ENCODE measurements at places on chromosomes 7 and 10. TPM values are rescaled to one million over a fixed set of nuclear protein-coding genes. Genes with fewer than 3 reads are reported as not detected.

DNA sequence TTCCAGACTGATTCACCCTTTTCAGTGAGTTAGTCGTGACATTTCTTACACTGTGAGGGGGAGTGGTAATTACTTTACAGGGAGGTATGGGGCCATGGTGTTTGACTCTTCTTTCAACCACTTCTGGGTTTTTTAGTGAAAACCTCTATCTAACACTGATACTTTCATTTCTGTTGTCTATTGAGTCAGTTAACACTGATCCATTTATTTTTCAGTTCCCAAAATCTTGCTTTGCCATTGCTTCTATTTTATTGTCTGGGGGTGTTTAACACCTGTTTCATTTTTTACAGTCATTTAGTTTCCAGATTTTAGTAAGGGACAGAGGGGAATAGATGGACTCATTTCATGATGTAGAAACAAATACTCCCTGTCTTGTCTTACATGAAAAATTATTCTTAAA, 61.5 kb downstream of the HELLS start:
- DNase-seq: no peak

Gene SLC16A12
- total RNA-seq: 1.1 TPM

GRCh38 chr7:103966593-103967277, 22.7 kb downstream of the RELN start:
- DNase-seq: no peak

DNA sequence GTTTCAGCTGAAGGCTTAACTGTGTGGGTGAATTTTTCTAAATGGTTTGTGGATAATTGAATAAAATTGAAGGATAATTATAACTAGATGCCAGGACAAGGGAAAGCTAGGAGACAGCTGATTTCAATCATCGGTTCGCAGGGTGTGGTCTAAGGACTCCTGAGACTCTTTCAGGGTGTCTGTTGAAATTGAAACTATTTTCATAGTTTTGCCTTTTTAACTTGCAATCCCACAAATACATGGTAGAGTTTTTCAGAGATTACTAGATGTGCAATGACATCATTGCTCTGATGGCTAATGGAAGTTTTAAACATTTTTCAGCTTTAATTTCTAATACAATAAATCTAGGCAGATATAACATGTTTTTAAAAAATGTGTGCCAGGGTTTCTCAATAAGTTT, 18.5 kb downstream of the TRUB1 start:
- DNase-seq: no peak

Gene STOX1
- total RNA-seq: 0.15 TPM

GRCh38 chr10:3995302-3996210, 210.5 kb upstream of the KLF6 start:
- DNase-seq: no peak

DNA sequence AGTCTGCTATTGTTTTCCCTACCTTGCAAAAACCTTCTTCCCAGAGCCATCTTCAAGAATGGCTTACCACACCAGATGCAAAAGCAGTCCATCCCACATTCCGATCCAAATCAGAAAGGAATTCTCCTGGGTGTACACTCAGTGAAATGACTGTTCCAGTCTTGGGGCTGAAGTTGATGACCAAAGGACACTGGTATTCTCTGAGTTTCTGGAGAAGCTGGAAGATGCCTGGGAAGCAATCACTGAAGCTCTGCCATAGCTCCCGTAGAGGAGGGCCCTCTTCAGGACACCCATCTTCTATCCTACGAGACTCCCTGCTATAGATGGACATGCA, 155.7 kb downstream of the LCOR start:
- DNase-seq: no peak

GRCh38 chr10:3728563-3728962, 56.4 kb downstream of the KLF6 start:
- no peak for DNase-seq

Gene SFMBT2
- 11.0 TPM for total RNA-seq

Gene TSPAN15
- 8.3 TPM for total RNA-seq

- no peak for DNase-seq
Measured at GRCh38 chr7:94901981-94902380, 5.4 kb upstream of the PPP1R9A start.

Gene FBXL13
- total RNA-seq: 0.27 TPM

Gene SPAM1
- total RNA-seq: not detected

DNA sequence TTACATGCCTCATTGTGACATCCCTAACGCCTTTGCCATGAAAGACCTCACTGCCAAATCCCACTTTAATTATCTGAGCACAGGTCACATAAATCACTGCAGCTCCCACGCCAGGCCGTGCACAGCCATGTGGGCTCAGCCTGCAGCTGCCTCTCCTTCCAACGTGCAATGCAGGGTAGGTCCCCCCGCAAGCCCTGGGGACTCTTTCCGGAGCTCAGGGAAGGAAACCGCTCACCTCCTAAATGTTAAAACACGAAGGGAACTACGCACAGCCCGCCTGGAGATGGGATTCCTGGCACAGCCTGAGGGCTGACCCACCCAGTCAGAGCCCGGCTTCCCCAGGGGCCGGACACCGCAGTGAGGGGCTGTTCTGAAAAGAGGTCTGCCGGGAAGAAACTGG, 128.0 kb downstream of the MAD1L1 start:
- no peak for DNase-seq

Gene IDI2
- not detected for total RNA-seq

DNA sequence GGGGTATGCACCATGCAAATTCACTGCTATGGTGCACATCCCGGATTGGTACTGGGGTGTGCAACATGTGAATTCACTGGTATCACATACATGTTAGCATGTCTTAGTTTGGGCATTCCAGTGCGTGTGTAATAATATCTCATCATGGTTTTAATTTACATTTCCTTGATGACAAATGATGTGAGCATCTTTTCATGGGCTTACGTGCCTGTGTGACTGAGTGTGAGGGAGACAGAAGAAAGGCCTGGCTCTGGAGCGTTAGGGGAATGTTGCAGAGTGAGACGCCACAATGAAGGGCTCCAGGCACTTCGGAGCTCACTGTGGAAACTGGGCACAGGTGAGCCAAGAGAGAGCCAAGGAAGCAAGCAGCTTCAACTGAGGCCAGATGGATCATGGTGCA, 162.6 kb downstream of the UBE2H start:
- no peak for DNase-seq

- no peak for DNase-seq
Measured at GRCh38 chr10:44101082-44101481, 283.8 kb downstream of the CXCL12 start.

Gene CNTNAP2
- total RNA-seq: 0.22 TPM

DNA sequence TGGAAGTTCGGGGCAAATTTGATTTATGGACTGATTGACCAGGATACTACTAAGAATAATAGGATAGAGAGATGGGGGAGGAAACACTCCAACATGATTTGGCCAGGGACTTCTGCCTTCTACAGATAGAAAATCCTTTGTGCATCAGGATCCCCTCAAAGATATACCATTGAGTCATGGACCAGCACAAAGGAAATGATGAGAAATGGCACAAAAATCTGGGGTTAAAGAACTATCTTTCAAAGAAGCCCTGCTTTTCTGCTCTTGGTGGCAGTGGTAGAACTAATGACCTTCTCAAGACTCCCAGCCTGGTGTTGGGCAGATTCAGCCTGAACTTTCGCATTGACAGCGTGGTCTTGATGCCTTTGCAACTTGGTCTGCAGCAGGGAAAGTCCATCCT, 27.6 kb upstream of the LAMB1 start:
- DNase-seq: no peak

GRCh38 chr10:43136995-43137716, 1.1 kb upstream of the CSGALNACT2 start:
- no peak for DNase-seq

Gene ZNF511
- 45.1 TPM for total RNA-seq

Gene NKX1-2
- not detected for total RNA-seq

DNA sequence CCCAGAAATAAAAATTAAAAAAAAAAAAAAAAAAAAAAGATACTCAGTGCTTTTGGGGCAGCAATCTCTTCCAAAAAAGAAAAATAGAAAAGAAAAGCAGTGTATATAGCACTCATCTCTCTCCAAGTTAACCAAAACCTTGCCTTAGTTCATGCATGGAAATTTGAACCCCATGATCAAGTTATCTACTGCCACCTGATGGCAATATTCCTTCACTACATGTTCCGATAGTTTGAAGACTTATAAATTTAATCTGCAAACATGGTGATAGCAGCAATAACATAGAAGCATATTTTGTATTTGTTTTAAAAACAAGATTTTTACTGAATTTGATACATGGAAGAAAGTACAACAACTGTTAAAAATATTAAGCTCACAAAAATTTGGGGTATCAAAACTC, 48.6 kb upstream of the SLIT1 start:
- DNase-seq: no peak

DNA sequence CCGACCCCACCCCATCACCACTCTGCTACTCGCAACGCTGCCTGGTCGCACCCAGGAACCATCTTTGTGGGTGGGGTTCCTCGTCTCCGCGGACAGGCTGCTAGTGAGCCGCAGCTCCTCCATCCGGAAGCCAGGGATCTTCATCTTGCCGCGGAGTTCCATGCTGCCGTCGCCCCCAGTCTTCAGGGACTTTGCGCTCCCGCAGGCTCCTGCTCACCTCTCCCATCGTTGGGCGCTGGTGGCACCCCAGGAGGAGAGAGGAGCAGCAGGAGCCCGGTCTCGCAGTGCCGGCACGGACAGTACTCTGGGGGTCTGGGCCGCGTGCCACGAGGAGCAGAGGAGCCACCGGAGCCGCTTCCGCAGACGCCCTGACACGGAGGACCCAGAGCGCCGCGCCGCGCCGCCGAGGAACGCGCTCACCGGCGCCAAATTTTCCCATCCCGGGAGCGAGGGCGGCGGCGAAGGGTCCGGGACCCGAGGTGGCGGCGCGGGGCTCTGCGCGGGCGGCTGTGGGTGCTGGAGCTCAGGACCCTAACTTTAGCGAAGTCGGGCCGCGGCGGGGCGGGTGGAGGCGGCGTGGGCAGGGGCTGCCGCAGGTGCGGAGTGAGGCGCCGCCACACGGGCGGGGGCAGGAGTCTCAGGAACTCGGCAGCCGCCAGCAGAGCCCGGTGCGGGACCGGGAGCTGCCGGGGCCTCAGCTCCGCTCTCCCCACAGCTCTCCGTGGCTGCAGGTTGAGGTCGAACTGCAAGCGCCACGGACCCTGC, 750.1 kb upstream of the SORCS1 start:
- DNase-seq: no peak

GRCh38 chr7:128398016-128398840, 11.6 kb downstream of the IMPDH1 start:
- peak; percentile 64 for DNase-seq

Gene SFRP5
- 1.3 TPM for total RNA-seq

Gene NCF1
- total RNA-seq: 3.9 TPM

DNA sequence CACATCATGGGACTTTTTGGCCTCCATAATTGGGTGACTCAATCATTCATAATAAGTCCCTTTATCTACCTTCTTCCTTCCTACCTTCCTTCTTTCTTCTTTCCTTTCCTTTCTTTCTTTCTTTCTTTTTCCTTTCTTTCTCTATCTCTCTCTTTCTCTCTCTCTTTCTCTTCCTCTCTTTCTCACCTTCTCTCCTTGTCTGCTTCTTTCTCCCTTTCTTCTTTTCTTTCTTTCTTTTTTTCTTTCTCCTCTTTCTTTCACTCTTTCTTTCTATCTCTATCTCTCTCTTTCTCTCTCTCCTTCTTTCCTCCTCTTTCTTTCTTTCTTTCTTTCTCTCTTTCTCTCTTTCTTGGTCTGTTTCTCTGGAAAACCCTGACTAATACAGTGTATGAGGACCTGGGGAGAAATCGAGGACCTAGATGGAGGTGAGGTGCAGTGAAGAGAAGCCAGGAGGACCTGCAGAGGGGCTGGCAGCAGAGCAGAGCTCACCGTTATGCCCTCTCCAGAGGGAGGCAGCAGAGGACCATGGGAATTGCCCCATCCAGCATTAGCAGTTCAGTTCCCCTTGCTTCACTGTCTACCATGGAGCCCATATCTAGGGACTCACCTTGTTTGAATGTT, 52.7 kb upstream of the BTRC start:
- peak; percentile 44 for DNase-seq

All from left ventricle myocardium superior (tissue), 1 donor.